Stimulated activated CD8-positive, alpha-beta memory T cell treated with anti-CD3 and anti-CD28 coated beads, Interleukin-4, amount 100 ng/mL, for 1 hour (primary cell): ENCODE measurements at places on chromosomes 5 and 9.

DNA sequence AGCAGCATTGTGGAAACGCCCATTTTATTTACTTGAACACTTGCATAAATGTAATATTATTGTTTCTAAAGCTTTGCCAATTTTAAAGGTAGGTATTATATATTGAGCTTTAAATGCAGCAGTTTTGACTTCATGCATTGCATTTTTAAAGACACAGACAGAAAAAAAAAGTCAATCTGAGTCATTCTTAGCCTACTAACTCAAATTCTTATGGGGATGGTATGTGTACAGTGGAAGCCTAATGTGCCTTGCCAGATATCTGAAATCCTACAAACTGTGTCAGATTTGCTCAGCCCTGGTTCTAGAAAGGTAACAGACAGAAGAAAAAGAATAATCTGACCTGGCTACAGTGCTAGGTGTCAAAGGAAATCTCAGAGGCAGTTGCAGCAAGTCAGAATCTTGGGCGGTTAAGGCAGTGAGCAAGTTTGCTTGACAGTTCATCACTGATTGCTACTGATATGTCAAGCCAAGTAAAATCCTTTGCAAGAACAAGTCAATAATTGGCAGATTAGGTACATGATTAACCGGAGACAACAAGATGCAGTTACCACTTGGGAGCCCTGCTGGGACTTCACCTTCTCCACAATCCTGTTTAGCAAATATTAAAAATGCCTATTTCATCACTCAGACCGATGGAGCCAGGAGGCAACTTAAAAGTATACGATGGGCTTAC, 224.8 kb upstream of the WWC1 start:
- no peak for DNase-seq

GRCh38 chr9:34498553-34498952, 24.2 kb downstream of the ENHO start:
- no peak for DNase-seq

DNA sequence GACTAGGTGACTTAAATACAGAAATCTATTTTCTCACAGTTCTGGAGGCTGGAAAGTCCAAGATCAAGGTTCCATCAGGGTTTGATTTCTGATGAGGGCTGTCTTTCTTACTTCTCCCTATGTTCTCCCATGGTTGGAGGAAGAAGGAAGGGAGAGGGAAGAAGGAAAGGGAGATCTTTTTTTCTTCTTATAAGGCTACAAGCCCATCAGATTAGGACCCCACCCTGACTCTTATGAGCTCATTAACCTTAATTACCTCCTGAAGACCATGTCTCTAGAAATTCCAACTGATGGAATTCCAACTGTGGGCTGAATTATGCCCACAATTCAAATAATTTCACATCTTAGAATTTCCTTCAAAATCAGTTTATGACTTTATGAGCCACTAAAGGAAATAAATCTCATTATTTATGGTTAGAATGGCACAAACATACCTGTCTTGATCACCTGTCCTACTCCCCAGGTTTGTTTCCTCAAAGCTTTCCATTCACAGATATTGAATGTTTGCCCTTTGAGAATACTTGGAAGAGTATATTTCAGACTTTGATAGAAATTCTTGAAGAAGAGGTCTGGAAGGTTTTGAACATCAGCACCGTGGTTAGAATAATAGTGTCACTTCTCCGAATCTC, 7.6 kb downstream of the PPWD1 start:
- no peak for DNase-seq

DNA sequence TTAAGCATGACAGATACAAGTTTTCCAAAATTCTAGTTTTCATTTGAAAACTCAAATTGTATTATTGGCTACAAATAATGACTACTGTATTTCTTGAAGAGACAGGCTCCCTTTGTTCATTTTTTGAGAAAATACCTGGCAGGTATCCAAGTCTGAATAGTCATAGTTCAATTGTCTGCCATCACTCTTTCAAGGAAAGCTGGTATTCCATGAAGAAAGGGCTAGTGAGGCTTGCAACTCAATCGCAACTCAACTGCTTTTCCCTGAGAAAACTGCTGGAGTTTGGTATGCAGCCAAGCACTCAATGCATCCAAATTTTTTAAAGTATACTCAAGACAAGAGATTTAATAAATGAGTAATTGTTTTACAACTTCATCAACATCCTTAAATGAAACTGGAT, 61.4 kb upstream of the TRIO start:
- DNase-seq = no peak

DNA sequence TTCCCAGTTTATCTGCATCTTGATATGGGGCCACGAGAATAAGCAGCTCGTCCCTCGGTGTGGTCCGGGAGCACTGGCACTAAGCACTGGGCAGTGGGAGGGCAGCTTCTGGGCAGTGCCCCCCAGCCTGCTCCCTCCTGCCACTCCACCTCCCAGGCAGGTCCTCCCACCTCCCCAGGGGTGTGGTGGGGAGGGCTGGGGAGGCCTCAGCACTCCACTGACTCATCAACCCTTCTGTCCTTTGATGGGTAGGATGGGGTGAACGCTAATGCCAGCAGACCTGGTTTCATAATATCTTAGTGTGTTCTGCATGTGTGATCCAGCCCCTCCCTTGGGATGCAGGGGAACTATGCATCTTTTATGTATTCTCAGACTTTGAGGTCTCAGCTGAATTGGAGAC, 62.2 kb upstream of the GNE start:
- DNase-seq = no peak

GRCh38 chr5:93884254-93884653, 142.9 kb upstream of the POU5F2 start:
- no peak for DNase-seq

GRCh38 chr5:131818001-131818724, 21.3 kb upstream of the FNIP1 start:
- no peak for DNase-seq

DNA sequence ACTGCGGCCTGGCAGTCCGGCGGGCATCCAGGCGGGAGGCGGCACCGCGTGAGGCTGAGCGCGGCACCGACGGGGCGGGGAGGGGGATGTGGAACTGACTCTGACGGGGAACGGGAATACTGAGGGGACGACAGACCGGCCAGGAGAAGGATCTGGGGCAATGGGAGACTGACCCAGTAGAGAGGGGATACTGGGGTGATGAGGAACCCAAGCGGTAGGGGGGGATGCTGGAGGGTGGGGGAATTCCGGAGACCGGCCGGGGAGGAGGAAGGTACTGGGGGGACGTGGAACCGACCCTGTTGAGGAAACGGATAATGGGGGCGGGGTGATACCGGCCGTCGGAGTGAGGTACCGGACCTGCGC, 423 bp downstream of the IPPK start:
- peak; percentile 3 for DNase-seq

DNA sequence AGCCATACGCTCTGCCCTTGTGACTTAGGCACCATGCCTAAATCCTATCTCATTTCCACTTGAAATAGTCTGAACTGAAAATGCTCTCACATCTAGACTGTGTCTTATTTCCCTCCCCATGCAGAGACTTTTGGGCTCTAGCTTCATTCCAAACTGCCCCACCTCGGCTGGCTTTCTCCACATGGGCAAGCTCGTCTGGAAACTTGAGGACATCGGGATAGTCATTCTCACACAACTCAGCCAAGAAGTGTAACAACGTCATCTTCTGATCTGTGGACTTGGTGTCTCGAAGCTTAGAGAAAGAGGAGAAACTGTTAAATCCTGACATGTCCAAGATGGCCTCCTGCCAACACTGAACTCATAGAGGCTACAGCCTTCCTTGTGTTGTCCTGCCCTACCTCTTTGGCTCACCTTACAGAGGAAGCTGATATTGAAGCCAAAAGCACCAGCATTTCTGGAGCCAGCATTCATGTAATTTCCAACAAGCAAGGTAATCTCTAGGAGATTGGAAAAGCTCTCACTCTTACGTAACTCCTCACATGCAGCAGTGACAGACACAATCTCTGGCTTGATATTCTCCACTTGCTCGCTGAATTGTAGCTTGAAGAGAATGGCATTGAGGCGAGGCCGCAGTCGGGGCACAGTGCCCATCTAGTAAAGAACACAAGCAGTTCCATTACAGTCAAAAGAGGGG, 39.6 kb downstream of the PCDHGC5 start:
- DNase-seq = no peak

GRCh38 chr5:59109383-59109782, 526.5 kb downstream of the RAB3C start:
- DNase-seq = no peak

DNA sequence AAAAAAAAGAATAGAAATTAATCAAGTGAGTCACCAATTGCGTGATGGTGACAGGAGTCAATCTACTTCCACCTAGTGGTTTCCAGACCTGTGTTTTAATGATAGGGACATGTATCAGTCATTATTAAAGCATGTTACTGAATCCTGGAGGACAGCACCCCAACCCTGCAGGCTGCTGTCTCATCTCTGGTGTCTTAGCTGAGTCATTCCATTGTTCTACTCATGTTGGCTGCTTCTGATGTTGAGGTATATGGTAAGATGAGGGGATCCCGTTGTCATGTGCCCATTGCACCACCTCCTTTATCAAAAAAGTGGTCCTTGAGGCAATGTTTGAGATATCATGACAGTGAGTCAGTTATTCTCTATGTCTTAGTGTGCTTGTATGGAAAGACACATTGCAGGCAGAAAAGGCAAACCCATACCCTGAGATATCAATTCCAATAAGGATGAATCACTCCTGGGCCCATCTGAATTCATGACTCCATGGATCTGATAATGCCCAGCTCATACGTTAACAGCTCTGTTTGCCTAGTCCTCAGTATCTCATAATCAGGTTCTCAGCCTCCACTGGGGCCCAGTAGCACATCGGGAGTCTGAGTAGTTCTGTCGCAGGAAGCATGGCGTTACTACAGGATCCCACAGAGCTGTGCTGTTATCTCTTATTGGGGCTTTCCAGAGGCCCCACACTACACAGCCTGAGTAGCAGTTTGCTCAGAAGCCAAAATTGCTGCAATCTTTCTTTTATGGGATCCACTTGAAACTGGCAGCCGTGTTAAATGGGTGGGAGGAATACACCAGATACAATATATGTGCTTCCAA, 31.2 kb downstream of the HMGCS1 start:
- no peak for DNase-seq

GRCh38 chr5:75601567-75601966, 9.7 kb upstream of the ANKDD1B start:
- DNase-seq = no peak
